Anterior cingulate cortex (tissue), 58 donors: ENCODE measurements at places on chromosomes 1 and 21.

- peak; percentile 74 for DNase-seq
Observed at GRCh38 chr1:54117815-54118563, 34.8 kb downstream of the CDCP2 start.

- peak; percentile 5 for DNase-seq
Observed at GRCh38 chr1:52153010-52153409, 11.1 kb downstream of the ZFYVE9 start.

GRCh38 chr1:227190321-227190720, 128.0 kb downstream of the CDC42BPA start:
- DNase-seq, result no peak

GRCh38 chr1:233333086-233333485, 5.6 kb downstream of the MAP3K21 start:
- no peak for DNase-seq

DNA sequence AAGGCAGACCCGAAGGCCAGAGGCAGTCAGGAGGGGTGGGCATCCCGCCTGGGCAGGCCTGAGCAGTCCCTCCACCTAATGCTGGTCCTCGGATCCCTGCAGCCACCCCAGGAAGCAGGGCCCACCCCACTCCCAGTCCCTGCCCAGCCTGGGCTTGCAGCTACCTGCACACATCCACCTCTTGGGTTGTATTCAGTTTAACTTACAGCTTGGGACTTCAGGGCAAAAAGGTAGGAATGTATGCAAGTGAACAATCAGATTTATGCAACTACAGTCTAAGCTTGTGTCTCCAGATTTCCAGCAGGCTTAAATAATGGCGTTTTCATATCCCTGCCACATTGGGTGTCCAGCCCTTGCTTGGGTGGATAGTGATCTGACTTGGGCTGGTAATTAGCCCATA, 17.4 kb downstream of the LDLRAP1 start:
- no peak for DNase-seq

GRCh38 chr1:14495996-14496395, 102.5 kb upstream of the KAZN start:
- no peak for DNase-seq

DNA sequence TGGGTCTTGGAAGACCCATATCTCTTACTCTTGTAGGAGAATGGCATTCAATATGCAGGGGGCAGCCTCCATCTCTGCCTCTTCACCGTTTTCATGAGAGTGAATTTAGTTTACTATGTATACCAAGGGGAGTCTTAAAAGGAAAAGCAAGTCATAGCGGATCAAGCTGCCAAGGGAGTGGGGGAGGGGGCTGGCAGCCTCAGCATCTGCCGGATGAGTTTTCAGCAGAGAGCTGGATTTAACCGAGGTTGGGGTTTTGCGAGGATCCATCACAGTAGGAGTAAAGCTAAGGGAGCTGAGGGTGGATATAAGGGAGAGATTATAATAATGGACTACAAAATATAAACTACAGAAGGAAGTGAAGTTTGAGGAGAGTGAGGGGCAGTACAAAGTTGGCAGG, 9.9 kb downstream of the CD160 start:
- DNase-seq, result no peak

GRCh38 chr1:55848906-55849305, 633.7 kb upstream of the USP24 start:
- DNase-seq, result no peak

DNA sequence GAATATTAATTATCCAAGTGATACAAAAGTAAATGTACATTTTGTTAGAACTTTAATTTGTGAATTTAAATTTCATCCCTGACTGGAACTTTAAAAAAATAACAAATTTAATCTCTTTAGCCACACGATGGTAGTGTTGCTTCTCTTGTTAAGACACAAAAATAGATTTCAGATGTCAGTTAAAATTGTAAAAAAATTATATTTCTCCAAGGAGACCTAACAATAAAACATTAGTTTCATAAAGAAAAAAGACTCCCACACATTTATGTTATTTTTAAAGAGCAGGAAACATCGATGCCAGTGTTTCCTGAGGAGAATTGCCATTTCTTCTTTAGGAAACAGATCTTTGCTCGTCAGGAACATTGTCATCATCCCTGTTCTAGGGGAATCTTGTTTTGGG, 74.0 kb upstream of the DEPDC1 start:
- DNase-seq, result no peak

- no peak for DNase-seq
Observed at GRCh38 chr1:93004566-93005251, 43.4 kb upstream of the DIPK1A start.

DNA sequence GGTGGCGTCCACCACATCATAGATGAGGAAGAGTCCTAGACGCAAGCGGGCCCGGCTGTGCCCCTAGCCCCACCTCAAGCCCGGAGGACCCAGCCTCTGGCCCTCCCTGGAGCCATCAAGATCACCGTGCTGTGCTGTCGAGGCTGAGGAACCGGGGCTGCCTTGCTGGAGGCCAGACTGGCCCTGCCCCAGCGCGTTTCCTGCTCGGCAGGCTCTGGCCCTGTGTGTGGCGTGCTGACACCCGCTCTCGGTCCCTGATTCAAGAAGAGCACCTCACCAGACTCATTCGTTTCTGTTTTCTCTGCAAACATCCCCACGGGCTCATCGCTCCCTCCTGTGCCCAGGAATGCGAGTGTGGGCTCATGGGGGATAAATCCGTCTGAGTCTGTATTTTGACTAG, 51.1 kb downstream of the GLIS1 start:
- DNase-seq, result no peak

DNA sequence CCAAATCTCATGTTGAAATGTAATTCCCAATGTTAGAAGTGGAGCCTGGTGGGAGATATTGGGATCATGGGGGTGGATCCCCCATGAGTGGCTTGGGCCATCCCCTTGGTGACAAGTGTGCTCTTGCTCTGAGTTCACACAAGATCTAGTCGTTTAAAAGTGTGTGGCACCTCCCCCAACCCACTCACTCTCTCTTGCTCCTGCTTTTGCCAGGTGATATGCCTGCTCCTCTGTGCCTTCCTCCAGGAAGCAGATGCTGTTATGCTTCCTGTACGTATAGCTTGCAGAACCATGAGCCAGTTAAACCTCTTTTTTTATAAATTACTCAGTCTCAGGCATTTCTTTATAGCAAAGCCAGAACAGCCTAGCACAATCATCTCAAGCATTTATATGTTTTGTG, 23.0 kb upstream of the HSPA13 start:
- DNase-seq, result no peak

DNA sequence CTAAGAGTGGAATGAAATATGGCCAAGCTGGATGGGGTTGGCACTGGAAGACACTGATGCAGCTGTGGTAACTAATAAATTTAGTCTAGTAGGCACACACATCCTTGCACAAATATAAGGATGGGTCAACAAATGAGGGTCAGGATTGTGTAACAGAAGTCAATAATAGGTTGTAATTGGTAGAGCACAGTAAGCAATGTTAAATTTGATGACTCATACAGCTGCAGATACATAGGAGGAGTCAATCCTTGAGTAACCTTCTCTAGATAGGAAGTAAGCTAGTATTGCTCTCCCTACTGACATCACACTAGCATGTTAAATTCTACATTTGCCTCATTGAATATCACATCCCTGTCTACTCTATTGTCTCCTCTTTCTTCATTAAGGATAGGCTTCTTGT, 332.1 kb downstream of the PTPRC start:
- no peak for DNase-seq

GRCh38 chr1:228691926-228692325, 43.4 kb upstream of the RHOU start:
- no peak for DNase-seq
